Body of pancreas (tissue), 4 donors: ENCODE measurements at places on chromosomes 4 and X. TPM values are rescaled to one million over a fixed set of nuclear protein-coding genes. Genes with fewer than 3 reads are reported as not detected.

GRCh38 chr4:76886214-76886613, 11.7 kb downstream of the SOWAHB start:
- DNase-seq = no peak
- H3K36me3 ChIP-seq = no peaks in the 10 kb centered on the region
- H3K4me3 ChIP-seq = no peak overlapping the region
- H3K27me3 ChIP-seq = no peaks in the 10 kb centered on the region
- no peak overlapping the region for H3K27ac ChIP-seq

- DNase-seq = no peak
- H3K27ac ChIP-seq = no peak overlapping the region
- no peaks in the 10 kb centered on the region for H3K36me3 ChIP-seq
- no peaks in the 10 kb centered on the region for H3K27me3 ChIP-seq
- H3K4me1 ChIP-seq = no peaks in the 10 kb centered on the region
Observed at GRCh38 chr4:40270609-40271008, 64.5 kb upstream of the CHRNA9 start.

The GYPB gene
- total RNA-seq = not detected

The DSPP gene
- not detected for total RNA-seq

The FRMD7 gene
- not detected for total RNA-seq

The RASL11B gene
- 1.8 TPM for total RNA-seq

- DNase-seq = no peak
- H3K4me3 ChIP-seq = no peak overlapping the region
- no peak overlapping the region for H3K27ac ChIP-seq
- no peaks in the 10 kb centered on the region for H3K27me3 ChIP-seq
- H3K36me3 ChIP-seq = no peaks in the 10 kb centered on the region
Observed at GRCh38 chr4:179112441-179113170, 1670.4 kb upstream of the AGA start.

DNA sequence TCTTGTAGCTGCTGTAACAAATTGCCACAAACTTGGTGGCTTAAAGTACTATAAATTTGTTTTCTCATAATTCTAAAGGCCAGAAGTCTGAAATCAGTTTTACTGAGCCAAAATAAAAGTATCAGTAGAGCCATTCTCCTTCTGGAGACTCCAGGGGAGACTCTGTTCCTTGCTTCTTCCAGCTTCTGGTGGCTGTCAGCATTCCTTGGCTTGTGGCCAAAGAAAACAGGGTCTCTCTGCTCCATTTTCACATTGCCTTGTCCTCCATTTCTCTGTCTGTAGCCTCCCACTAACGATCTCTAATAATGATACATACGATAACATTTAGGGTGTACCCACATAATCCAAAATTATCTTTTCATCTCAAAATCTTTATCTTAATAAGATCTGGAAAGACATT, 200.4 kb downstream of the MAB21L2 start:
- peak; percentile 18 for DNase-seq
- H3K36me3 ChIP-seq = no peaks in the 10 kb centered on the region

DNA sequence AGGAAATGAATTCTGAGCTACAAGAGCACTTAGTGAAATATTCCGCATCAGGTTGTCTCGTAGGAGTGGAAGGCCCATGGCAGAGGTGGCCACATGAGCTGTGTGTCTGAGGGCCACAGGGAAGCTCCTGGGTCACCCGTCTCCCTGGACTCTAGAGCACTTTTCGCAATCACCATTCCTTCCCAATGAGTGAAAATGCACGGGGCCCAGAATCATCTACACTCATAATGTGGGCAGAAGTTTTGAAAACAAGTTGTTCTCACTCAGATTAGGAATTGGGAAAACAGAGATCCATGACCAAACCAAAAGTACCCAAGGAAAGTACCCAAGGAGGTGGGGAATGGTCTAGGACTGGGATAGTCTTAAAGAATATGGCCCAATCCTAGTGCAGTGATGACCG, 94.4 kb downstream of the SCD5 start:
- H3K27ac ChIP-seq = no peak overlapping the region
- no peak overlapping the region for H3K4me3 ChIP-seq
- DNase-seq = no peak
- H3K4me1 ChIP-seq = peaks cover 15% of the 10 kb centered on the region
- H3K27me3 ChIP-seq = no peaks in the 10 kb centered on the region
- H3K36me3 ChIP-seq = no peaks in the 10 kb centered on the region

- no peak overlapping the region for H3K27ac ChIP-seq
- no peaks in the 10 kb centered on the region for H3K36me3 ChIP-seq
- no peaks in the 10 kb centered on the region for H3K4me1 ChIP-seq
- DNase-seq = no peak
Observed at GRCh38 chr4:17544831-17545234, 29.9 kb downstream of the CLRN2 start.

The ELK1 gene
- 6.9 TPM for total RNA-seq

DNA sequence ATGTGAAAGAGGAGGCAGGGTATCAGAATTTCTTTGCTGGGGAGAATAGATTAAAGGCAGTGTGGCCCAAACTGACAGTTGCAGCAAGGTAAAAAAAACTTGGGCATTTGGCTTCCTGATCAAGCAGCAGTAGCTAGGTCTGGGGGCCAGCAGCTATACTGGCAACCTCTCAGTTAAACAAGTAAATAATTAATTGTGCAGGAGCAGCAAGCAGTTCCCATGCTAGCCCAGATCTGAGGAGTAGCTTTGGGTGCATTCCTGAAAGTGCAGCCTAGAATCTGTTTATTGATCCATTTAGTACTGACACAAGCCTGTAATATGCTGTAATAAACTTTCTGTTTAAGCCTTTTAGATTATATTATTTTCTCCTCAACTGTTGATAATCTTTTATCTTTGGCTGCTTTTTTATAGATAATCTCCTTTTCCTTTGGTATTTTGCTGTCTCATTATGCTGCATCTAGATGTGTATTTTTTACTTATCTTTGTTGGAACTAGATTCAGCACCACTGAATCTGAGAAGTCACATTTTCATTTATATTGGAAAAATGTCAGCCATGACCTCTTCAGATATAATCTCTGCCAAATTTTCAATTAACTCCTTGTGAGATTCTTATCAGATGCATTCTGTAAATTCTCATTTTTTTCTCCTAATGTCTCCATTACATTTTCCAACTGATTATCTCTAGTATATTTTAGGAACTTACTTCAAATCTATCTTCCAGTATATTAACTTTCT, 276.3 kb downstream of the STPG2 start:
- no peaks in the 10 kb centered on the region for H3K27me3 ChIP-seq
- peak; percentile 46 for DNase-seq
- no peak overlapping the region for H3K27ac ChIP-seq
- no peak overlapping the region for H3K4me3 ChIP-seq
- H3K4me1 ChIP-seq = peaks cover 23% of the 10 kb centered on the region

GRCh38 chrX:152847281-152847680, 16.4 kb downstream of the NSDHL start:
- no peak overlapping the region for H3K4me3 ChIP-seq
- no peaks in the 10 kb centered on the region for H3K36me3 ChIP-seq
- no peaks in the 10 kb centered on the region for H3K27me3 ChIP-seq
- DNase-seq = no peak

DNA sequence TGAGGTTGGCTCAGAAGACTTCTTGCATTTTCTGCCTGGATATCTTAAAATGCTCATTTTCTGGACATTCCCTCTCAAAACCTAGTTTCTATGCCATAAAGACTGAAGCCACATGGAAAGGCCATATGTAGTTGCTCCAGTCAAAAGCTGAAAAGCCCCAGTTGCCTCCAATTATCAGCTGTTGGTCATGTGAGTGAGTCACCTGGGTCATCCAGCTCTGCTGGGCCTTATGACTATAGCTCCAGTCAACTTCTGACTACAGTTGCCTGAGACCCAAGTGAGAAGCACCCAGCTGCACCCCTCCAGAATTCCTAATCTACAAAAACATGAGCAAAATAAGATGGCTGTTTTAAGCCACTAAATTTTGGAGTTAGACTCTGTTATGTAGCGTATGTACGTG, 41.9 kb downstream of the HELQ start:
- no peak overlapping the region for H3K4me3 ChIP-seq
- no peak for DNase-seq
- H3K4me1 ChIP-seq = no peaks in the 10 kb centered on the region
- no peak overlapping the region for H3K27ac ChIP-seq
- H3K27me3 ChIP-seq = no peaks in the 10 kb centered on the region

DNA sequence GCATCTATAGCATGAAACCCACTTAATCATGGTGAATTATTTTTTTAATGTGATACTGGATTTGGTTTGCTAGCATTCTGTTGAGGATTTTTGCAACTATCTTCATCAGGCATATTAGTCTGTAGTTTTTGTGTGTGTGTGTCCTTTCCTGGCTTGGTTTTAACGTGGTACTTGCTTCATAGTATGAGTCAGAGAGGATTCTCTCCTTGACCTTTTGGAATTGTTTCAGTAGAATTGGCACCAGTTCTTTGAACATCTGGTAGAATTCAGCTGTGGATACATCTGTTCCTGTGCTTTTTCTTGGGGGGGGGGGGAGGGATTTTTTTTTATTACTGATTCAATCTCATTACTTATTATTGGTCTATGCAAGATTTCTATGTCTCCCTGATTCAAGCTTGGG, 232.0 kb upstream of the KLF8 start:
- no peak overlapping the region for H3K4me3 ChIP-seq

DNA sequence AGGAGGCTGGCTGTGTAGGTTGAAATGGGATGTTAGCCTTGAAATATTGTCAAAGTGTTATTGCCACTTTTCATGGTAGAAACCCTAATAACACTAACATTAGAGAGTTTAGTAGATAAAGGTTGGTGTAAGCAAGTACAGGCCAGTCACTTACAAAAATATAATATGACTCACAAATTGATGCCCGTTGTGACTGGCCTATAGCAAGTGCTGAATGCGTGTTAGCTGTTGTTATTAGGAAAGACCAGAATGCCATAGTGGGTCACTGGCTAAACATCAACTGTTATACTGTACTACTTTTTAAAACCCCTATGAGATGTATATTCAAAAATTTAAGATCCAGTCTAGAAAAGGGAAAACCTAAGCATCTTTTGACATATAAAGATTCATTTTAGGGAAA, 20.4 kb upstream of the GDPD2 start:
- no peak overlapping the region for H3K27ac ChIP-seq
- H3K4me3 ChIP-seq = no peak overlapping the region
- H3K36me3 ChIP-seq = no peaks in the 10 kb centered on the region
- H3K27me3 ChIP-seq = no peaks in the 10 kb centered on the region

DNA sequence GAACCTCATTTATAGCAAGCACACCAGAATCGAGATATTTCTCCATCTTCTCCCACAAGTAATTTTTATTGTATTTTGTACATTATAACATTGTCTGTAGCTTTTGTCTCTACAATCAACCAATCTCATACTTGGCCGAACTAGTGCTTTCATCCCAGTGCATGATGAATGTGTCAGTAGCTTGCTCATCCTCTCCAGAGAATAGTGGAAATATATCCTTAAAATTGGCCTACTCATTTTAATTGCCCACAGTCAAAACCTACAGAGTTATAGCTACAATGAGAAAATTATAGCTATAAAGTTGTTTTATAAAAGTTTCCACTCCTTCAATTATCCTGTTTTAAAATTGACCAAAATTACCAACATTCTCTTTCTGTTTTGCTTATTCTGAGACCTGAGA, 103.8 kb downstream of the MAPK10 start:
- H3K36me3 ChIP-seq = no peaks in the 10 kb centered on the region
- DNase-seq = no peak
- H3K4me1 ChIP-seq = no peaks in the 10 kb centered on the region
- H3K27ac ChIP-seq = no peak overlapping the region
- H3K4me3 ChIP-seq = no peak overlapping the region

The CPLX1 gene
- total RNA-seq = 0.52 TPM

GRCh38 chr4:8029689-8030088, 90.0 kb upstream of the AFAP1 start:
- no peaks in the 10 kb centered on the region for H3K36me3 ChIP-seq
- DNase-seq = no peak
- H3K4me3 ChIP-seq = no peak overlapping the region
- no peaks in the 10 kb centered on the region for H3K27me3 ChIP-seq
- H3K27ac ChIP-seq = no peak overlapping the region

The NALF2 gene
- total RNA-seq = 1.0 TPM

The PABPC4L gene
- 0.33 TPM for total RNA-seq

- H3K4me1 ChIP-seq = peaks cover 9% of the 10 kb centered on the region
- no peak for DNase-seq
- no peak overlapping the region for H3K4me3 ChIP-seq
- H3K36me3 ChIP-seq = no peaks in the 10 kb centered on the region
Observed at GRCh38 chr4:150173432-150173861, 95.2 kb downstream of the DCLK2 start.

The ARR3 gene
- not detected for total RNA-seq

DNA sequence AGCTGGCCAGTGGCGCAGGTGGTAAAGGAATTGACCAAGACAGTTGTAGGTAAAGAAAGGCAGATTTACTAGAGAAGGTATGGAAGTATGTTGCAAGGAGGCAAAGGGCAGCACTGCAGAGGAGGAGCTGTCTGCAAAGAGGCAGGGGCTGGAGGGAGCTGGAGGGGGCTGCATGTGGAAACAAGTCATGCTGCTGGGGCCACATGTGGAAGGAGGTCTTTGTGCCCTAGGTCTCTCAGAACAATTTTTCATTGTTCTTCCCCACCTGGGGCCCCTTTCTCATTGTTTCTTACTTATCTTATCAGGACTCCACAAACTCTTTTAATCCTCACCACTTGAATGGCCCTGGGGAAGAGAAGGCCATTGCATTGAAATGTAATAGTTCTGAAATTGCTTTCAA, 144.8 kb upstream of the PLAC1 start:
- no peak overlapping the region for H3K27ac ChIP-seq
- no peaks in the 10 kb centered on the region for H3K27me3 ChIP-seq
- H3K4me1 ChIP-seq = no peaks in the 10 kb centered on the region
- DNase-seq = no peak
- no peaks in the 10 kb centered on the region for H3K36me3 ChIP-seq

- no peak overlapping the region for H3K27ac ChIP-seq
- H3K4me1 ChIP-seq = peaks cover 15% of the 10 kb centered on the region
- no peak overlapping the region for H3K4me3 ChIP-seq
- H3K27me3 ChIP-seq = no peaks in the 10 kb centered on the region
Observed at GRCh38 chr4:2813446-2814405, 20.8 kb downstream of the SH3BP2 start.

DNA sequence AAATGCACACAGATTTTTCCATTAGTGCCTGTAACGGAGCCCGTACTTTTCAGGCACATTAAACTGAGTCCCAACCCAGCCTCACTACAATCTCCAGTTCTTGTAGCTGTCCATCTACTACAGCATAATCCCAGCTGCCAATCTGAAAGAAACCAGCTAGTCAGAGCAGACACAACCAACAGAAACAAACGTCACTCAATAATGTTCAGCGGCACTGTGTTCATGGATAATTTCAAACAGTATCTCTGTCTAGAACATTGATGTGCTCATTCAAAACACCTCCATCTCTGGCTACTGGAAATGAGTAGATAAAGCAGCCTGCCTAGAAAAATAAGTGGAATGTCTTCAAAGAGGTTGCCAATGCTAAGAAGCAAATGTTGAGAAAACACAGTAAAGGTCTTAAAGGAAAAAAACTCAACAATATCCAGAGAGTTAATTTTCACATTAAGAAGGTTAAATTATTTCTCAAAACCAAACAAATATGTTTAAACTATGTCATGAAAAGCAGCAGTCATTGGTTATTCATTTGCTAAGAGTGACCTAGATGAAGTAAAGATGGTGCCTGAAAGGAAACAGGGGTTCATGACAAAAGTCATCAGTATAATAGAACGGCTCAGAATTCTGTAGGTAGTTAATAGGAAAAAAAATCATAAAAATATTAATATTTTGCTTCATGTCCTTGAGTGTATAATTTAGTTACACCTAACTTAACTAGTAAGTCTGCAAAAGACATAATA, 245.1 kb upstream of the MAB21L2 start:
- H3K4me3 ChIP-seq = no peak overlapping the region
- H3K36me3 ChIP-seq = no peaks in the 10 kb centered on the region
- no peak overlapping the region for H3K27ac ChIP-seq
- H3K4me1 ChIP-seq = no peaks in the 10 kb centered on the region
- H3K27me3 ChIP-seq = no peaks in the 10 kb centered on the region
